ENCODE measurements at places on chromosomes 1 and 21. TPM values are rescaled to one million over a fixed set of nuclear protein-coding genes. Genes with fewer than 3 reads are reported as not detected.

DNA sequence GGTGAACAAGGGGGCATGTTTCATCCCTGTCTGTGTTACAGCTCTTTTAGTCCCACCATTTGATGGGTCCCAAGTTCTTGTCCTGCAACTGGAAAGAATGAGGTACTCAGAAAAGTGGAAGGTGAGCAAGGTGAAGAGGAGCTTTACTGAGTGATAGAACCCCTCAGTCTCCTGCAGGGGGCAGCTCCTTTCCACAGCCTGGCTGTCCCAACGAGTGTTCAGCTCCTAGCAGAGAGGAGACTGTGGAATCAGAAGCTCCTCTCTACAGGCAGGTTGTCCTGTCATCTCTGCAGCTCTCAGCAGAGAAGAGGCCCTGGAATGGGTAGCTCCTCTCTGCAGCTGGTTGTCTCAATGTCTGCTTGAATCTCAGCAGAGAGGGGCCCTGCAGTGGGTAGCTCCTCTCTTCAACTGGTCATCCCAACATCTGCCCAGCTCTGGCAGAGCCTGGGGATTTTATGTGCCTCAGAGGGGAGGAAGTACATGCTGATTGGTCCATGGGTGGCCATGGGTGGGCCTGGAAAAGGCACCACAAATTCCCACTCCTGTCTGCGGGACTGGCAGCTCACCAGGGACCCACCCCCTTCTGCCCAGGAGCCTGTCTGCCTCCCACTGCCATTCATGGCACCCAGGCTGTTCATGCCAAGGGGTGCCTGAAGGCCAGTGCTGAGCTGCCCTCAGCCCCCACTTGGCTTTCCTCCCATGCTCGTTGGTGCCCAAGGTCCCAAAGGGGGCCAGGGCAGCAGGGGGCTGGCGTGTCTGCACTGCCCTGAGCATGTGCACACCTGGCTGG lies 25.7 kb downstream of the LDLRAD1 start:
- no peak overlapping the region for H3K4me3 ChIP-seq
- H3K27ac ChIP-seq = no peak overlapping the region
- no peaks in the 10 kb centered on the region for H3K36me3 ChIP-seq

DNA sequence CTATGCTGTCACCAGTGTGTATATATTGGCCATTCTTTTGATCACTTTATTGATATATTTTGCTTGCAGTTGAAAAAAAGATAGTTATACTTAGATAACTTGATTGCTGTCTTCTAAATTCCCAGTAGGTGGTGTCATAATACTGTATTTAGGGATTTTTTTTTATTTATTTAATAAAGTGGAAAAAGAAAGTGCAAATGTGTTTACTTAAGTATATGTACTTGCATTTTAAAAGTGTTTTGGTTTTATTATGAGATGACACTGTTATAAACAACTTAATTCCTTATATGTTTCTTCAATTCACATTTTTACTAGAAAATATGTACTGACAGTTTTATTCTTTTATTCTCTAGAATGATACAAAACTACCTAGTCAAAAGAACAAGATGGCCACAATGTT lies 164.8 kb downstream of the USP25 start:
- no peak overlapping the region for H3K4me3 ChIP-seq
- H3K36me3 ChIP-seq = no peaks in the 10 kb centered on the region
- no peak for DNase-seq
- no peaks in the 10 kb centered on the region for H3K27me3 ChIP-seq

The CNR2 gene
- not detected for total RNA-seq

GRCh38 chr1:243980471-243980870 lies 70.6 kb upstream of the ZBTB18 start:
- no peak overlapping the region for H3K4me3 ChIP-seq
- DNase-seq = no peak
- H3K27me3 ChIP-seq = no peaks in the 10 kb centered on the region
- no peaks in the 10 kb centered on the region for H3K36me3 ChIP-seq
- H3K27ac ChIP-seq = no peak overlapping the region

The RABGGTB gene
- total RNA-seq = 55.2 TPM

GRCh38 chr1:209809611-209810010 lies 3.7 kb upstream of the IRF6 start:
- H3K27ac ChIP-seq = no peak overlapping the region
- no peak for DNase-seq
- H3K4me1 ChIP-seq = peaks cover 5% of the 10 kb centered on the region
- no peak overlapping the region for H3K4me3 ChIP-seq
- H3K36me3 ChIP-seq = no peaks in the 10 kb centered on the region

The LCE2A gene
- total RNA-seq = not detected

The TMEM82 gene
- not detected for total RNA-seq

The LCE2C gene
- not detected for total RNA-seq

DNA sequence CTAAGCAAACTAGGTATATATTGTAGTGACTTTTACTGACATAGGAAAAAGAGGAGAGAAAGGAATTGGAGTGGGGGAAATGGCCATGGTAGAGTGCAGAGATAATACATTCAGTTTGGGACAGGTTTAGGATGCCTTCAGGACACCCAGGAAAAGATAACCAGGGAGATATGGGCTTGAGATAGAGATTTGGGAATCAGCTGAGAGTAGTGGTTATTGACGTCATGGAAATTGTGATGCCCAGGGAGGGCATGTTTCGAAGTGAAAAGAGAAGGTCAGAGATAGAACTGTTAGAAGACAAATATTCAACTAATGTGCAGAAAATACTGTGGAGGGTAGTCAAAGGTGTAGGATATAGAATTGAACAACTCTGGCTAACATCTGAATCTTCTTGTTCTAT lies 40.6 kb downstream of the CAMSAP2 start:
- no peaks in the 10 kb centered on the region for H3K27me3 ChIP-seq
- H3K36me3 ChIP-seq = no peaks in the 10 kb centered on the region
- H3K27ac ChIP-seq = no peak overlapping the region
- DNase-seq = no peak
- H3K4me3 ChIP-seq = no peak overlapping the region

The RAP1GAP gene
- total RNA-seq = 0.83 TPM

The RCAN3 gene
- total RNA-seq = 5.3 TPM

Data from esophagus muscularis mucosa (tissue), 4 donors.